Placental pericyte (primary cell): ENCODE measurements at places on chromosomes 3 and 15. TPM values are rescaled to one million over a fixed set of nuclear protein-coding genes. Genes with fewer than 3 reads are reported as not detected.

The P2RY12 gene
- not detected in 2 replicates for total RNA-seq

The GOLGA6D gene
- total RNA-seq: not detected in 2 replicates

The NUTM1 gene
- not detected in 2 replicates for total RNA-seq

The SMCO1 gene
- not detected in 2 replicates for total RNA-seq

The TNIK gene
- 27.3 and 39.8 TPM in 2 replicates for total RNA-seq

The ST8SIA2 gene
- total RNA-seq: not detected in 2 replicates

The CCR3 gene
- total RNA-seq: not detected in 2 replicates
